Activated CD4-positive, alpha-beta T cell treated with anti-CD3 and anti-CD28 coated beads, Interleukin-2, amount 50 U/mL, for 48 hours (primary cell): ENCODE measurements at places on chromosomes 6 and 20.

DNA sequence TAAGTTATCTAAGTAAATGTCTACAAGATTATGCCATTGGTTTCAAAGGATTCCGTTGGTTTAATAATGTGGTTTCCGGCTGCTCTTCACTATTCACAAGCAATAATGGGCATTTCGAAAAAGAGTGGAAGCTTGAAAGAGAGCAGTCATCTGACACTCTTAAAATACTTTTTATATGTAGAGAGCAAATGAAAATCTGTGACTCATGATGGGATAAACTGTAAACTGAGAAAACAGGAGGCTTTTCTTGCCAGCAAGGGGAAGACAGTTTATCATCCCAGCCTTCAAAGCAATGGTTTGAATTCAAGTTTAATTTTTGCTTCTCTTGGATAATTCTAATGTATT lies 145.7 kb downstream of the KHDC1L start:
- DNase-seq = no peak

- no peak for DNase-seq
Observed at GRCh38 chr6:52726741-52727535, 36.3 kb downstream of the GSTA2 start.

GRCh38 chr20:58026361-58026760 lies 202.1 kb downstream of the ANKRD60 start:
- no peak for DNase-seq

- DNase-seq = no peak
Observed at GRCh38 chr6:105069821-105070445, 109.9 kb downstream of the POPDC3 start.

- no peak for DNase-seq
Observed at GRCh38 chr6:28326371-28326948, 9.5 kb downstream of the ZSCAN31 start.

DNA sequence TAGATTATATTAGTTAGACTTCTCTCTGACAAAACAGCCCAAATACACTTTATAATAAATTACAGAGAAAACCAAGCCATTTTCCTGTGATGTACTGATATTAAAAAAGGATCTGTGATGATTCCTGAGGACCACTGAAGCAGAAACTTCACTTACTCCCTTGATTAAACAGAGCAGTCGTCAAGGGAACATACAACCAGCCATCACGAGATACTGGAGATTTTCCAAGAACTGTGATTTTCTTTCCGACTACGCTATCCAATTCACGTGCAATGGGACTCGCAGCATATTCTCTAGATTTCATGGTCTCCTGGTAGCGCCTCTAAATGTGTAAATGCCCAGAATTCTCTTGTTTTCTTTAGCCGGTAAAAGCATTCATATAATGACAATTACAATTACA lies 377.4 kb downstream of the PHF3 start:
- DNase-seq = no peak

- DNase-seq = no peak
Observed at GRCh38 chr6:139882234-139882633, 507.8 kb upstream of the CITED2 start.

- DNase-seq = peak; percentile 90
Observed at GRCh38 chr6:109009236-109009961, 85.2 kb downstream of the SESN1 start.

- no peak for DNase-seq
Observed at GRCh38 chr6:11233673-11234573, 1.5 kb upstream of the NEDD9 start.

DNA sequence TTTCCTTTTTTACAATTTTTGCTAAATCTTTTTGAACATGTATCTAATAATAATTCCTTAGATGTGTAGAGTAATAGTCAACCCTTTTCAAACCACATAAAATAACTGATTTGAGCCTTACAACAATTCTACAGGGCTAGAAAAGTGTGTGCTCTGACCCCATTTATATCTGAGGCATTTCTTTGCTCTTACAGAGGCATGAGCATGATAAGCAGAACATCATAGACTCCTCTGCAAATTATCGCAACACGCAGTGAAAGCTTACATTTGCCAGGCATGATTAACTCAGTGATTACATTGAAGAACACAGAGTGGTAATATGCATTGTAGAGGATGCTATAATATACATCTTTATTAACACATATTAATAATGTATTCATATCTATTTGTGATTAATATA lies 120.4 kb downstream of the SIM1 start:
- no peak for DNase-seq

- DNase-seq = no peak
Observed at GRCh38 chr6:100620085-100620840, 155.5 kb upstream of the SIM1 start.

DNA sequence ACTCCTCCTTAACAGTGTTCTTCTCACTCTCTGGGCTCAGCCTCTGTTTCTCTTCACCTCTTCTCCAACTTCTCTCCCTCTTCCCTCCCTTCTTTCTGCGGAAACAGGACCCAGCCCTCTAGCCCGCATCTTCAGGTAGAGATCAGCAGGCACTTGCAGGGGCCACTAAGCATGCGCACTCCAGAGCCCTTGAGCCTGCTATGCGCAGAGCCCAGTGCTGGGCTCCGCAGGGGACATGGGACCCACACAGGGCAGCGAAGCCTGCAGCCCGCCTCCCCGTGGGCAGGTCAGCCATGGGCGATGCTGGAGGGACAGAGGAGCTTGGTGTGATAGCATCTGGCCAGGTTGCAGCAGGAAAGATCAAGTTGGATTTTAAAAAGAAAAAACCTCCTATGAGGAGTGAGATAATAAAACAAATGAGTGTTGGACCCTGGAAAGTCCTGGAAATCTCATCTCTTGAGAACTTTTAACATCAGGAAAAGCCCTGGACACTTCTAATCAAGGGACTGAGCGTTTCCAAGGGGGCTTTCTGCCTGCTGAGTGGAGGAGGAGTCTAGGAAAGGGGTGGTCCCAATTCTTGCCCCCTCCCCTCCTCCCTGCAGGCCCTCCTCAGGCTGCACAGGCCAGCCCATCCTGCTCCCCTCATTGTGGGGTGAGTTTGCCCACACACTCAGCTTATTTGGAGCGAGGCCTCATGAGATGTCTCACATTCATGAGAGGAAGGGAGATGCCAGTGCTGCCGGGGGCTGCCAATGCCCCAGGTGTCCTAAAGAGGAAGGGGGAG lies 71.9 kb downstream of the MDGA1 start:
- DNase-seq = no peak

DNA sequence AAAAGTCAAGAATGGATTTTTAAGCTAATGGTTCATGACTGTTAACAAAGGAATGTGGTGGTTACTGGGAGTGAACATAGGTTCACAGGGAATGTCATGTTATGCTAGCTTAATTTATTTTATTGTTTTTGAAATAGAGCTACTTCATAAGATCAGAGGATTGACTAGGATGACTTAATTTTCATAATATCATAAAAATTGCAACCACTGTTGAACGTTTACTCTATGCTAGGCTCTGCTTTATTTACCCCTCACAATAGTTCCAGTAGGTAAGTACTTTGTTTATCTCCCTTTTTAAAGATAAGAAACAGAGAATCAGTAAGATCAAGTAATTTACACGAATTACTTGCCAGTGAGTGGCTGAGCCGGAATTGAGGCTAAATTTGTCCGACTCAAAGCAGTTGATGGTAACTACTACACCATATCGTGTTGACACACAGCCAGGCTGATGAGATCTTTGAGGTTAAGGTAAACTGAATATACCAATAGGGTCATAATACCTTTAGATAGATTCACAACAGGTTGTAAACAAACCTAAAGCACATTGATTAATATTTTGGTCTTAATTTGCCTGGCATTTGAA lies 194.6 kb upstream of the CITED2 start:
- no peak for DNase-seq

DNA sequence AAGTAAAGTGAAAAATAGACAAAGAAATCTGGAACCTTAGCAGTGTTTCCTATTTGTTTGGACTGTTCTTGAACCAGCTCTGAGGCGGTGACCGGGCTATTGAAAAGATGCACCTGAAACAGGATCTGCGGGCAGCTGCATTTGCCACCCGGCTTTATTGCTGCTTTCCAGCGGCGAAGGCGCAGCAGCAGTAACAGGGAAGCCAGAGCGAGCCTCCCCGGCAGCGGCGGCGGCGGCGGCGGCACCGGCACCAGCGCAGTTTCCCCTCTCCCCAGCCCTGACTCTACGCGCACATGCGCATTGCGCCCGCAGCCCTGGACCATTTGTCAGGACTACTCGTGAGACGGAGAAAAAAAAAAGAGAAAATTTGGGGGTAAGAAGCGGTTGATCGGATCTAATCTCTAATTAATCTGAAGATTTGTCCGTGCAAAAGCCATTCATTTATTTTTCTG lies at the start of gene L3MBTL3:
Gene L3MBTL3, plus strand, starts transcription at position 290 of the 452 bp plus-strand sequence. CDS start 24,119 bp downstream, outside the sequence.
- DNase-seq = peak; percentile 88

DNA sequence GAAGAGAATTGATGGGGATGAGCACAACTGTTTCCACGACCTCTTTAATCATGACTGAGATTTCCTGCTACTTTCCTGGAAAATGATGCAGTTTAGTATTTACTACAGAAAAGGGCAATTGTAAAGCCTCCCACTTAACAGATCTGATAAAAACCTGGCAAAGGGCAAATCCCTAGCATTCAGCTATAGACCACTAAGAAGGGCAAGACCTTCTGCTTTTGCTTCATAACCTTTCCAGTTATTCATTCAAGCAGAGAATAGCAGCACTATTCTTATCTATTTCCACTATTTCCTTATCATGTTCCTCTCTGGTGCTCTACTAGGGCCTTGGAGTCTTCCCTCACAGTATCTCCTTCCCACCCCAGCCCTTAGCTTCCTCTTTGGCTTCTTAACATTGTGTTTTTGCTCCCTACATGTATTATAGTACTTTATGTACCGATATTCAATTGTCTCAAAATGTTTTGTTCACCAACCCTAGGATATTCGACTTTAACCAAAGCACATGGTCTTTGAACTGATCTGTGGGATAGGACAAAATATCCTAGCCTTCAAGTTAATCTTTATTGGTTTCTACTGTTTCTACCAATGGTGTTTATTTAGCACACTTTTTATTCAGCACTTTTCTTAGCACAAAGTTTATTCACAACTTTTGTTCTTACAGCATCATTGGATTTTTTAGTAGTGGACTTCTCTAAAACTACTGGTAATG lies 32.7 kb upstream of the MANEA start:
- DNase-seq = no peak

DNA sequence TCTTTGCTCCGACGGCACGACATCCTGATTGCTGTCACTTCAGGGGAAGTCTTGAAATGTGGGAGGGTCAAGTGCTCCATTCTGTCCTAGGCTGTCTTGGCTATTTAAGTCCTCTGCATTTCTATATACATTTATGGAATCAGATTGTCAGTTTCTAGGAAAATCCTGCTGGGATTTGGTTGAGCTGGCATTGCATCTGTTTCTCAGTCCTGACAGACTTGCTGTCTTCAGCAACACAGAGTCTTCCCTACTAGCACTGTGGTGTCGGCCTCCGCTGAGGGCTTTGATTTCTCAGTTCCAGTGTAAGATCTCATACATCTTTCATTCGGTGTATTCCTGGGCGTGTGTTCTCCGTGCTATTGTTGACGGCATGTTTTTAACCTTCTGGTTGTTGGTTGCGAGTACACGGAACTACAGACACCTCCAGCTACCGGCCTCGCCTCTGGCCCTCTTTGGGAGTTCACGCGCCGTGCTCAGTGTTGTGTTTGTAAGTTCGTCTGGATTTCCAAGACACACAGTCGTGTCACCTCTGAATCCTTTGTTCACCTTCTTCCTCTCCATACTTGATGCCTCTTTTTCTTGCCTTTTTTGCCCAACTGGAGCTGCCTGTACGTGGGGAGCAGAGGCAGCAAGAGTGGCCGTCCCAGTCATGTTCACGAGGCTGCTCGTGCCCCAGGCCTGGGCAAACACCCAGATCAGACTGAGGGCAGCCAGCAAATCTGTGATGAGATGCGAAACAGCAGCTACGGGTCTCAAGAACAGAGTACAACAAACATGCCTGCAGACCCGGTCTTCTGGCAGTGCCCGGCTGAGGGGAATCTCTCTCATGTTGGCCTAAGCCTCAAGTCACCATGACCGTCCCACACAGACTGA lies 92.8 kb downstream of the TAF4 start:
- DNase-seq = no peak

- no peak for DNase-seq
Observed at GRCh38 chr6:18055714-18056382, 66.6 kb downstream of the NHLRC1 start.

- DNase-seq = no peak
Observed at GRCh38 chr6:111631903-111632460, 26.3 kb upstream of the TRAF3IP2 start.

DNA sequence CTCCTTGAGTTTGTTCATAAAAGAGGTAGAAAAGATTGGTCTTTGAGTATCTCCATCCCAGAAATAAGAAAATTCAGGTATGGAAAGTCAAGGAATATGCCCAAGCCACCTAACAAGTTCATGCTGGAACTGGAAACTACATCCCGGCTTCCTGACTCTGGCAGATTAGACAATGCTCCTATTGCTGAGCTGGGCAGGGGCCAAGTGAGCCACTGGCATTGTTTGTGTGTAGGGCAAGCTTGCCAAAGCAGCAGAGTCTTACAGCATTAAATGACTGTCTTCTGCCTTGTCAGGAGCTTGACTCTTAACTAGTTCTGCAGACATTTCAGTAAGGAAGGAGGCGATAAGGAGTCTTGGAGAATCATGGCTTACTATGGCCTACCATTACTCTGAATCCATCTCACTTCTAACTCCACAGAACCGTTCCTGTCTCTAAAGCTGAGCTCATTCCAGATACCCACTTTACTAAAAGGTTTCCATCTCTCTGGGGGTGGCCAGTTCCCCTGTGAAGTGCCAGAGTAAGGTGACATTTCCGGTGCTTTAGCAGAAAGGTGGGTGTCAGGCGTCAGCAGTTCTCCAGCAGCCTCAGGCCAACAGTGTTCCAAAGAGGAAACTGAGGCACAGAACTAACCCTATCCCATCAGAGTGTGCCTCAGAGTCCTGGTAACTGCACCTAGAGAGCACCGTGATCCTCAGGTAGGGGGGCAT lies 30.1 kb downstream of the PRDM1 start:
- no peak for DNase-seq

DNA sequence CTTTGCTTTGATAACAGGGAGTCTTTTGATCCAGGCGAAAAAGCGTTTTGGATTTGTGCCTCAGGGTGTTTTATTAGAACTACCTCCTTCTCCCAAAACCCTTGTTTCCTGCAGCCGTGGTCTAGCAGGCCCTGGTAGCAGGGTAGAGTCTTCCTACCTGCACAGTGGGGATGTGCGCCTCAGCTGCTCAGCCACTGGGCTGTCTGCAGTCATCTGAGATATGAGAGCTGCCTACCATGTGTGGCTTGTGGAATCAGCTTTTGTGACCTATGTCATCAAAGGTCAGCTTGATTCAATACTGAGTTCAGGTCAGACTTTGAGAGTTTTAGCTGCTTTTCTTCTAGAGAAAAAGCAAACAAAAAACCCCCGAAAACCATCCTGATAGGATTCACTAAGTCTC lies 279.5 kb downstream of the CLIC5 start:
- DNase-seq = no peak

GRCh38 chr20:47782076-47782475 lies 3.2 kb downstream of the SULF2 start:
- no peak for DNase-seq

GRCh38 chr6:24543683-24544082 lies 48.9 kb downstream of the ALDH5A1 start:
- no peak for DNase-seq

- no peak for DNase-seq
Observed at GRCh38 chr20:59125332-59125731, 38.3 kb upstream of the ZNF831 start.

- DNase-seq = no peak
Observed at GRCh38 chr6:168451805-168452517, 11.0 kb downstream of the SMOC2 start.

GRCh38 chr6:166578536-166579236 lies 7.8 kb downstream of the RAMACL start:
- no peak for DNase-seq

GRCh38 chr6:159463119-159463829 lies 229.8 kb downstream of the SOD2 start:
- DNase-seq = no peak
